ENCODE measurements at places on chromosomes 1 and 21.

DNA sequence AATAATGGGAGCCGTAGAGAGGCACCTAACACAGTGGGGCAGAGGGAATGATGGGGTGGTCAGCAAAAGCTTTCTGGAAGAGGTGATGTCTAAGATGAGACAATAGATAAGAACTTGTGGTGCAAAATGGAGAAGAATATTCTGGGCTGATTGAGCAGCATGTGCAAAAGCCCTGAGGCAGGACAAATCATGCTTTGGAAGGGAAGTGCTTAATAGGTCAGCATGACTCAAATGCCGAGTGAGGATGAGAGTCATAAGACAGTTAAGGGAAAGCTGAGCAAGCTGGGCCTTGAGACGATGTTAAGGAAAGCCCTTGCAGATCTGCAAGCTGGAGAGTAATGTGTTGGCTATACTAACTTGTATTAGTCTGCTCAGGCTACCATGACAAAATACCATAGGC is 37.3 kb upstream of the ASB17 start:
- H3K36me3 ChIP-seq, result no peaks in the 10 kb centered on the region
- no peak overlapping the region for H3K27ac ChIP-seq

- no peak for DNase-seq
- H3K4me3 ChIP-seq, result peak overlapping the region; percentile 15
- H3K4me1 ChIP-seq, result peaks cover 66% of the 10 kb centered on the region
- H3K27ac ChIP-seq, result peak overlapping the region; percentile 4
- no peaks in the 10 kb centered on the region for H3K27me3 ChIP-seq
These were observed 74.3 kb downstream of the SIPA1L2 start for GRCh38 chr1:232555494-232556210.

- no peaks in the 10 kb centered on the region for H3K27me3 ChIP-seq
- H3K36me3 ChIP-seq, result no peaks in the 10 kb centered on the region
- H3K4me3 ChIP-seq, result no peak overlapping the region
- DNase-seq, result no peak
- peaks cover 5% of the 10 kb centered on the region for H3K4me1 ChIP-seq
- no peak overlapping the region for H3K27ac ChIP-seq
These were observed 171.0 kb downstream of the LRRC40 start for GRCh38 chr1:70034403-70034802.

- no peaks in the 10 kb centered on the region for H3K27me3 ChIP-seq
- DNase-seq, result no peak
- no peak overlapping the region for H3K4me3 ChIP-seq
- no peak overlapping the region for H3K27ac ChIP-seq
These were observed 51.8 kb downstream of the RGS2 start for GRCh38 chr1:192860478-192861185.

GRCh38 chr1:18041102-18041501 is 66.5 kb upstream of the IGSF21 start:
- no peak overlapping the region for H3K27ac ChIP-seq
- no peak for DNase-seq
- H3K27me3 ChIP-seq, result peaks cover 33% of the 10 kb centered on the region
- H3K4me1 ChIP-seq, result no peaks in the 10 kb centered on the region
- H3K4me3 ChIP-seq, result no peak overlapping the region

DNA sequence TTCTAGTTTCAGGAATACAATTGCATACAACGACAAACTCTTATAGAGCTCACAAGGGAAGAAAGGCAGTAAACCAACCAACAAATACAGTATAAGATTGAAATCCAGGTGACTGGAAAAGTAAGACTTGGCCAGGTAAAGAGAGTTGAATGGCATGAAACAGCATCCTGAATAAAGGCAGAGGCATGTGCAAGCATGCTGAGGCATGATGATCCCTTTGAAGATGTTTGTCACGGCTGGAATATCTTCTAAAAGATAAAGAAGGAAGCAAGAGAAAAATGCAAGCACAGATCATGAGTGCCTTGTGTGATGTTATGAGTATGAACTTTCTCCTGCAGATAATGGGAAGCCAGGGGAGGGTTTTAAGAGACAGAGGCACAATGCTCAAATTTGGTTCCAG is 83.3 kb upstream of the SPATA6 start:
- H3K4me3 ChIP-seq, result no peak overlapping the region
- DNase-seq, result no peak
- H3K27me3 ChIP-seq, result peaks cover 42% of the 10 kb centered on the region
- no peak overlapping the region for H3K27ac ChIP-seq

- peak overlapping the region; percentile 90 for H3K4me3 ChIP-seq
- no peaks in the 10 kb centered on the region for H3K36me3 ChIP-seq
- H3K27ac ChIP-seq, result peak overlapping the region; percentile 51
- peaks cover 45% of the 10 kb centered on the region for H3K4me1 ChIP-seq
- H3K27me3 ChIP-seq, result peaks cover 62% of the 10 kb centered on the region
These were observed 70.1 kb upstream of the CASZ1 start for GRCh38 chr1:10866321-10867093.
